Hippocampal formation (tissue), 2 donors: ENCODE measurements at places on chromosomes 1 and 21.

DNA sequence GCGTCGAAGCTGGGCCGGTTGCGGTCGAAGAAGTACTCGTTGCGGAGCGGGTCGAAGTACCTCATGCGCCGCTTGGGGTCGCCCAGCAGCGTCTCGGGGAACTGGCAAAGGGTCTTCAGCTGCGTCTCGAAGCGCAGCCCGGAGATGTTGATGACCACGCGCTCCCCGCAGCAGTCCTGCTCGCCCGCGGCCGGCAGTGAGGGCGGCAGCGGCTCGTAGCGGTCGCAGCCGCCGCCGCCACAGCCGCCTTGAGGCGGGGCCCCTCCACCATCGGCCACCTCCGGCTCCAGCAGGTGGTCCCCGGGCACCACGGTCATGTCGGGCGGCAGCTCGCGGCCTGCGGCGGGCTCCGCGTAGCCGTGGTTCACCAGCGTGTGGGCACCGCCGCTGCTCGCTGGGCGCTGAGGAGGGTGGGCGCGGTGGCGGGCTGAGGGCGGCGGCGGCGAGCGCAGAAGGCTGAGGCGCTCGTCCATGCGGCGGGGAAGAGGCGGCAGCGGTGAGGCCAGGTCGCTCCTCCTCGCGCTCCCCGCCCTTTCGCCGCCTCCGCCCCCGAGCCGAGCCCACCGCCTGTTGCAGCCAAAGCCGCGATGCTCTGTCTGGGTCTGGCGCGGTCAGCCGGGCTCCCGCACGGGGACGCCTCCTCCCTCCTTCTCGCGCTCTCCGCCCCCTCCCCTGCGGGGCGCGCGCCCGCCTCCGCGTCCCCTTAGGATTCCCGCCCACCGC, at the start of gene KCNA3:
KCNA3 (minus strand) TSS at position 604 of the 723 bp plus-strand sequence; CDS start at position 473, 131 bp downstream.
- DNase-seq = no peak

DNA sequence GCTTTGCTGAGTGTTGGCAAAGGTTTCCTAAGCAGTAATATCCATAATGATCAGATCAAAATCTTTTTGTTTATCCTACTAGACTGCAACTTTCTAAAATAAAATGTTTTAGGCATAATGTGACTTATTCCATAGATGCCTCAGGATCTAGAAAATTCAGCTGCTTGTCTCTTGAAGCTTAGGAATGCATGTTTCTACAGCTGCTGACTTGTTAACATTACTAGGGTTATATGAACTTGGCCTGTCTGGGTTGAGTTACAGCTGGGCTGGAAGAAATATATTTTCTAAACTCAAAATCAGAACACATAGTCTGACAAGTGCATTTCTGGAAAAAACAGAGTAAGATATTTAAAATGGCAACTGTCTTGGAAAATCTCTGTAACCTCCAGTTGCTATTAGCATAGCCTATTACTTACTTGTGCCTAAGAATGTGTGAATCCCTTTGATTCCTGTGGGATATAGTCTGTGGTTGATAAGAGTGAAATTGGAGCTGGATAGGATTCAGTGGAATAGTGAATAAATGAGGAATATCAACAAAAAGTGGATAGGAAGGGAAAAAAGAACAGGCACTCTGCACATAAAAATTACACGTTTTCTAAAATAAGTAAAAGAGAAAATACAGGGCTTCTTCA, 61.2 kb downstream of the RGS4 start:
- DNase-seq = no peak

GRCh38 chr1:117812869-117813511, 116.4 kb downstream of the GDAP2 start:
- no peak for DNase-seq

DNA sequence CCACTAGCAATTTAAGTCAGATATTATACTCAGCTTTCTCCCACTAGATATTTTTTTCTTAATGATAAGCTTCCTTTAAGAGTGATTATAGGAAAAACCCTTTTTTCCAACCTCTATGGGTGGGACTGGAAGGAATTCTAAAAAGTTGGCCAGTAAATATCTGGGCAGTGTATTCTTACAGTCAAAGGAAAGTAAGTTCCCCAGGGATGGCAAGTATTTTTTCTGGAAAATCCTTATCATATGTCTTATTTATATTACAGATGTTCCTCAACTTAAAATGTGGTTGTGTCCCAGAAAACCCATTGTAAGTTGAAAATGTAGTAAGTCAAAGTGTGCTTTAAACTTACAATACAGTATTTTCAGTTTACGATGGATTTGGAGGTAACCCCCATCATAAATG, 29.2 kb downstream of the CMPK1 start:
- no peak for DNase-seq

- DNase-seq = no peak
Measured at GRCh38 chr1:41629141-41629540, 144.7 kb upstream of the EDN2 start.

- DNase-seq = no peak
Measured at GRCh38 chr1:223429313-223429731, 36.1 kb downstream of the CCDC185 start.

DNA sequence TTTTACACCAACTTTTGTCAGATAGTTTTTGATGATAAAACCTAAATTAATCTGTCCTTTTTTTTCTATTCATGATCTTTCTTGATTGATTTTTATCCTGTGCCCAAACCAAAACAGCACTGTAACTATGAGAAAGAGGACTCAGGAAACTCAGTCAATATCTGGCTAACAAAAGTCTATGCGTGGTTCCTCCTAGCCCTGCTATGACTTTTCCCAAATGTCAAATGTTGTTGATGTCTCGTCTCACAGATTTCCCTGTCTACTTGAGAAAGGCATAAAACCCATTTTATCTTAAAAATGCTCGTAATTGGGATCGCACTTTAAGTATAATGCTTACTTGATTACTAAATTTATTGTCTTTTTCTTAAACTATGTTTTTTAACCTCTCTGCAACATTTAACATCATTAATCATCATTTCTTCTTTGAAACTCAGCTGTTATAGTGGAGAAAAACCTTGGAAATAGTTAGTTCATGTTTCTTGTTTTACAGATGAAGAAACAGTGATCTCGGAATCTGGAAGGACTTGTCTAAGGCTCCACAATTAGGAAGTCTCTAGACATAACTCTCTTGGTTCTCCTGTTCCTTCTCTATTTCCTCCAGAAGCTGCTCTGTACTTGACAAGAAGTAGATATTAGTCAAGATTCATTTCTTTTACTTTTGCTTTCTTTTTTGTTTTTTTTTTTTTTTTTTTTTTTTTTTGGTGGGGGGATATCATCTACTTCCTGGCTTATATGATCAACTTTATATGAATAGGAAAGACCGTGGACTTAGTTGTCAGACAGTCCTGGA, 26.2 kb upstream of the PTPRC start:
- DNase-seq = peak; percentile 10

- no peak for DNase-seq
Measured at GRCh38 chr1:198633675-198634121, 5.1 kb upstream of the PTPRC start.

GRCh38 chr1:53640701-53641075, 98.3 kb downstream of the GLIS1 start:
- no peak for DNase-seq

DNA sequence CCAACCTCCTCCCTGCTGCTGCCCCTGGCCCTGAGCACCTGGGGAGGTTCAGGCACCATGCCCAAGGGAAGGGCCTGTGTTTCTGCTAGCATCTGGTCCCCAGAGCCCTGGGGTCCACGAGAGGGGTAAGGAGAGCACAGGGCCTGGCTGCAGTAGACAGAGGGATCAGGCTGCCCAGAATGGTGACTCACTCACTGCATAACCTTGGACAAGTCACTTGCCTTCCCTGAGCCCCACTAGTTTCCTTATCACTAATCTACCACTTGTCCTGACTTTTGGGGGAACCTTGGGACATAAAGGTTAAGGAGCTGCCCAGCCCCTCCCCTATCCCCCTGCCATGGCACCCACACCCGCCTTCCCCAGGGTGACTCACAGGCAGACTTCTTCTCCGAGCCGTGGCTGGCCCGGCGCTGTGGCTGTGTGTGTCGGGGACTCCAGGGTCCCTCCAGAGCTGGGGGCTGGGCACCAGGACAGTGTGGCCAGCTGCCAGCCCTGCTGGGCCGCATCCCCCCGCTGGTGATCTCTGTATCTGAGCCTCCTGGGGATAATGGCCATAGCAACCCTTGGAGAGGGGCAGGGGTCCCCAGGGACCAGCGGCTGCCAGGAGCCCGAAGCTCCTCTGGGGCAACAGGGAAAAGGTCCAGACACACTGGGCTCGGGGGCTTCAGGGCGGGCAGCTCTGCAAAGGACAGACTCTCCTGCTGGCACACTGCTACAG, 4.0 kb downstream of the ARHGEF19 start:
- DNase-seq = no peak

GRCh38 chr1:36248250-36248894, 24.1 kb downstream of the THRAP3 start:
- no peak for DNase-seq

DNA sequence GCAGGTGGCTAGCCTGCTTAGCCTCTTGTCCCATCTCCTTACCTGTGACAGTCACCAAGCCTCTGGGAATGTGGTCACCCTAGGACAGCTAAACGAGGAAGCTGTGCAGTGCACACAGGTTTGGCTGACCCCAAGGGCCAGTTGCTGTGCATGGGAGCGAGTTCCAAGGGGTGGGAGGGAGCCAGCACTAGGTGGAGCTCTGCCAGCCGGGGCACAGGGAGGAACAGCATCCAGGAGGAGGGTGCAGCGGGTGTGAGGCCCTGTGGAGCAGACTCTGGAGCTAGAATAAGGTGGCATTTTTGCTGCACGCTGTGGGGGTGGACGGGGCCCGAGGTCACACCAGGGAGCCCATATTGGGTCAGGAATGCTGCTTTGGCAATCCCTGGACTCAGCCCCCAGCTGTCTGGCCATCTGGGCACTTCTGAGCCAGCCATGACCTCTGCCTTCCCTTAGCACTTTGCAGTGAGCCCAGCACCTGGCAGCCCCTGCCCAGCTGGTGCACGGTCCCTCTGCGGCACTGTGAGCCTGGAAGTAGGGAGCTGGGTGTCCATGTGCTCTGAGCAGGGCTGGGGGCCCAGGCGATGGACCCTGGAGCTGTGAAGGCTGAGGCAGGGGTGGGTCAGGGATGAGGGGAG, 8.7 kb downstream of the PDXK start:
- DNase-seq = no peak

GRCh38 chr1:114585231-114585630, 3.8 kb upstream of the BCAS2 start:
- DNase-seq = no peak

DNA sequence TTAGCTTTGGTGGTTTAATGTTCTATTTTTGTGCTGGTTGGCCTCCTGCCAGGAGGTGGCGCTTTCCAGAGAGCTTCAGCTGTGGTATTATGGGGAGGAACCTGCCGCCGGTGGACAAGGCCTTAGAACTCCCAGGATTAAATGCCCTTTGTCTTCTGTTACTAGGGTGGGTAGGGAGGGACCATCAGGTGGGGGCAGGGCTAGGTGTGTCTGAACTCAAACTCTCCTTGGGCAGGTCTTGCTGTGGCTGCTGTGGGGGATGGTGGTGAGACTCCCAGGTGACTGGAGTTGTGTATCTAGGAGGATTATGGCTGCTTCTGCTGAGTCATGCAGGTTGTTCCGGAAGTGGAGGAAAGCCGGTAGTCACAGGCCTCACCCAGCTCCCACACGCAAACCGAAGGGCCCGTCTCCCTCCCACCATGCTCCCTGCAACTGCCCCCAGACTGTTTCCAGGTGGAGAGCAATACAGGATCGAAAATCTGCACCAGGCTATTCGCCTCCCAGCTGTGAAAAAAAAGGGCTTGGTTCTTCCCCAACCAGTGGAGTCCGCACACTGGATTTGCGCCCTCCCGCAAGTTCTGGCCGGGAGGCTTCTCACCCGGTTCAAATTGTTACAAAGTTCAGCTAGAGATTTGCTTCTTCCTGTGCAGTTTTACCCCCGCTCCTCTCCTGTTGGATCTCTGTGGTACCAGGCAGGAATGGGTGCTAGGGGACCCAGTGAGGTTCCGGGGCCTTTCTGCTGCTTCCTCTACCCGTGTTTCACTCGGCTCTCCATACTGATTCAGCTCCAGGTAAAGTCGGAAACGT, 220.5 kb downstream of the CENPF start:
- DNase-seq = no peak

- DNase-seq = no peak
Measured at GRCh38 chr1:77473690-77474089, 191.9 kb downstream of the AK5 start.

DNA sequence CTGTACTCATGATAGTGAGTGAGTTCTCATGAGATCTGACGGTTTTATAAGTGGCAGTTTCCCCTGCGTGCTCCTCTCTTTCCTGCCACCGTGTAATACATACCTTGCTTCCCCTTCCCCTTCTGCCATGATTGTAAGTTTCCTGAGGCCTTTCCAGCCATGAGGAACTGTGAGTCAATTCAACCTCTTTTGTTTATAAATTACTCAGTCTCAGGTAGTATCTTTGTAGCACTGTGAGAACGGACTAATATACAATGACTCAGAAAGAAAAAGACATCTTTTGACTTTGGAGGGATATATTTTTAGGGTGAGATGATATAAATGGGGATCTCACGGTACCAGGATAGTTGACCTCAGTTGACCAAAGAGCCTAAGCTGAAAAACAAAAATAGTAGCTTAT, 74.7 kb upstream of the BACH1 start:
- no peak for DNase-seq

- DNase-seq = no peak
Measured at GRCh38 chr1:228974273-228974672, 239.0 kb downstream of the RHOU start.

DNA sequence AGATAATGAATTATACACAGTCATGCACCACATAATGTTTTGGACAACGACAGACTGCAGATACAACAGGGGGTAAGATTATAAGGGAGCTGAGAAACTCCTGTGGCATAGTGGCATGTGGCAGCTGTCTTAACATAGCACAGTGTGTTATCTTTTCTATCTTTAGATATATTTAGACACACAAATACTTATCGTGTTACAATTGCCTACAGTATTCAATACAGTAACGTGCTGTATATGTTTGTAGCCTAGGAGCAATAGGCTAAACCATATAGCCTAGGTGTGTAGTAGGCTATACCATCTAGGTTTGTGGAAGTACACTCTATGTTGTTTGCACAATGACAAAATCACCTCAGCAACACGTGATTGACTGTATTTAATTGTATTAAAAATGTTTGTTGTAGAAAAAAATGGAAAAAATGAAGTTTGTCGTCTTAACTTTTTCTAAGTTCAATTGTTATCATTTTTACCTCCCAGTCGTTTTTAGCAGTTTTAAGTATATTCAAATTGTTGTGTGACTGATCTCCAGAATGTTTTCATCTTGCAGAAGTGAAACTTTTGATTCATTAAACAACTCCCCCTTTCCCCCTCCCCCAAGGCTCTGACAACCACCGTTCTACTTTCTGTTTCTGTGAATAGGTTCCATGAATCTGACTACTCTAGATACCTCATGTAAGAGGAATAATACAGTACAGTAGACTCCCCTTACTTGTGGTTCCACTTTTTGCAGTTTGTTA, 351.0 kb upstream of the B3GALT2 start:
- DNase-seq = no peak

DNA sequence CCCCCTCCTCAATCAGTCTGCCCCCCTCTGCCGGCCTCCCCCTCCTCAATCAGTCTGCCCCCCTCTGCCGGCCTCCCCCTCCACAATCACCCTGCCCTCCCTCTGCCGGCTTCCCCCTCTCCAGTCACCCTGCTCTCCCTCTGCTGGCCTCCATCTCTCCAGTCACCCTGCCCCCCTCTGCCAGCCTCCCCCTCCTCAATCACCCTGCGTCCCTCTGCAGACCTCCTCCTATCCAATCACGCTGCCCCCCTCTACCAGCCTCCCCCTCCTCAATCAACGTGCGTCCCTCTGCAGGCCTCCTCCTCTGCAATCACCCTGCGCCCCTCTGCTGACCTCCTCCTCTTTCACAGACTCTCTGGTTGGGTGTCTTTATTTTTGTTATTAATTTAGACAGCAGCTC, 11.5 kb upstream of the C1orf198 start:
- DNase-seq = no peak
